ENCODE measurements at places on chromosomes 7 and 10.

DNA sequence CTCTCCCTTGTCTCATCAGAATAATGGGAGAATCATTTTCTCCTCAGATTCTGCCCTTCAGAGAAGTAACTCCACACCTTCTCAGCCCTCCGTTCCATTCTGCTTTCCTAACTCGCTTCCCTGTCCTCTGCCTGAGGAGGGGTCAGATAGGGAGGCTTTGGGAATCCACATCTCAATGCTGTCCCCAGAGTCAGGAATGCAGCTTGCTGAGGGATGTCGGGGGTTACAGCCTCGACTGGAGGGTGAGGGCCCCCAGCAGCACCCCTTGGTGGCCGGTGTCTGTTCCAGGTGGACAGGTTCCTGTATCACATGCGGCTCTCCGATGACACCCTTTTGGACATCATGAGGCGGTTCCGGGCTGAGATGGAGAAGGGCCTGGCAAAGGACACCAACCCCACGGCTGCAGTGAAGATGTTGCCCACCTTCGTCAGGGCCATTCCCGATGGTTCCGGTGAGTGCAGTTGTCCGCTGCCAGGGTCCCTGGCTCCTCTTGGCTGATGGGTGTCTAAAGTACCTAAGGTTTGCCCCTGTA, 6.9 kb downstream of the HKDC1 start:
- DNase-seq: no peak

- peak; percentile 23 for DNase-seq
These were observed 15.8 kb downstream of the MACC1 start for GRCh38 chr7:20201380-20201779.

GRCh38 chr7:117017702-117018266, 64.5 kb downstream of the ST7 start:
- no peak for DNase-seq

DNA sequence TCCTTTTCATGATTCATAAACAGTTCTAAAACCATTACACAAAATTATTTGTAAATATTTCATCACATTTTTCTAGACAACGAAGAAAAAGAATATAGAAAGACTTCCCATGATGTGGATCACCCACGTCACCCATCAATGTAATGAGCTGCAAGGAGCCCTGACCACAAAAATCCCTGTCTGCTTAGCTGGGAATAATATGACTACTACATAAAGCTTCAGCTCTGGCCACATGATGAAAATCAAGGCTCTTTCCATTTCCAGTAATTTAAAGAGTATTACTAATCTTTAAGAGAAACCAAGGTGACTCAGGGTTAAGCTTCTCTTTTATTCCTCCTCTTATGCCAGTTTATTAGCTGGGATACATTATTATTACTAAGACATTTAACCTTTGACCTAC, 180.8 kb upstream of the CACNA2D1 start:
- no peak for DNase-seq

- DNase-seq: no peak
These were observed 56.6 kb upstream of the LAMB1 start for GRCh38 chr7:108059526-108059925.

- no peak for DNase-seq
These were observed 331.7 kb downstream of the XPNPEP1 start for GRCh38 chr10:109591601-109592000.

DNA sequence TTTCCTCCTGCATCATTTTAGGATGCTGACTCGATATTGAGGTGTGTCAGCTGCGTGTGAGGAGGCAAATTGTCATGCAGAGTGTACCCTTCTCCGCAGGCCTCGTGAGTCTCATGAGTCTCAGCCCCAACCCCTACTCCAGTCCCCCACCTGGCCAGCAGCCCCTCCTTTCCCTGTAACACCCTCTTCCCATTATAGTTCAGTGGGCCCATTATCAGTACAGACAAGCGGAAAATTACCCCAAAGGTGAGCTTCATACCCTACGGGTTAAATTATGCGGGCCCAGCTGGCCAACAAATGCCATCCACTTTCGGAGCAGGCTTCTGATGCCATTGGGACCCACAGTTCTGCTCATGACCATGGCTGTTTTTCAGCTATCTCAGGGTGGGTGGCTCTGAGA, 25.2 kb downstream of the SFTPD start:
- no peak for DNase-seq

DNA sequence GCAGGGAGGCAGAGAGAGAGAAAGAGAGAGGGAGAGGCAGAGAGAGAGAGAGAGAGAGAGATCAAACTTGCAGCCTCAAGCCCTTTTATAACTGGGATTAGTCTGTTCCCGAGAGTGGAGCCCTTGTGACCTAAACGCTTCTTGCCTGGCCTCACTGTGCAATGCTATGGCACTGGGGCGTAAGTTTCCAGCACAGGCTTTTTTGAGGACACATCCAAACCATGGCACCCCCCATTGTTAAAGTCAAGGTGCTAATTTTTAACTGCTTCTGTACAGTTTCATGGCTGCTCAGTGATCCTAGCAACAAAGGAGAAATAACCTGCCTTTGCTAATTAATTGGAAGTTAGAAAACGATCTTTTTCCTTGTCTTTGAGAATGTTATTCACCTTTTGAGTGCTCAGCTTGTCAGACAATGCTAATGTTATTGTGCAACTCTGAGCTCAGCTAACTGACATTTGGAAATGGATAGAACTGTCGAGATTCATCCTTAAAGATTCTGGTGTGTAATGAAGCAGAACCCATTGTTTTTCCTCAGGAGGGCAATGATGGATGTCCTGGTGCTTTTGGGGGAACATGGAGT, 268.4 kb downstream of the GLRX3 start:
- no peak for DNase-seq

DNA sequence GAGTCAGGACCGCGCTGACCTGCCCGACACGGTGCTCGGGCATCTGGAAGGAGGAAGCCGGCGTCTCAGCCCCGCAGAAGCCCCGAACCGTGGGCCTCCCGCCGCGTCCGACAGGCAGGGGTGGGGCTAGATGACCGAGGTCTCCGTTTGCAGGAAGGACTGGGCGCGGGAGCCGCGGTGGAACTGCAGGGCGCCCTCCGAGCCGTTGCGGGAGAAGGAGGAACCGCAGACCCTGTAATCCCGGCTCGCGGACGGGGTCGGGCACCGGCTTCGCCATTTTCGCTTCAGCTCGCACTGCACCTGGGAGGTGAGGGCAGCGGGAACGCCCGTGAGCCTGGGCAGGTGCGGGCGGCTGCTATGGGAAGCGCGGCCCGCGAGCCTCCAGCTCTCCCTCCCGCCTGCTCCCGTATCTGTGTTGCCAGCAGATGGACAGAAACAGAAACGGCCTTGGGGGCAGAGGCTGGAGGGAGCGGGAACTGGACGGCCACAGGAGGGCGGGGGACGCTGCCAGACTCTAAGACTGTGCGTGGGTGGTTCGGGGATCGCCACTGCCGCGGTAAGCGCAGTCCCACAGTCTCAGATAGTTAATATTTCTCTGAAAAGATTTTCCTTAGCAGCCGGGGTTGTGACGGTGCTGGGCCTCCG, 114.1 kb downstream of the VIPR2 start:
- DNase-seq: peak; percentile 75

- no peak for DNase-seq
These were observed 405.1 kb downstream of the CALN1 start for GRCh38 chr7:72007018-72007417.

GRCh38 chr10:20898866-20899535, 1.9 kb upstream of the NEBL start:
- DNase-seq: no peak

GRCh38 chr7:106372126-106372525, 87.3 kb upstream of the NAMPT start:
- DNase-seq: no peak

GRCh38 chr10:17203416-17203815, 1.9 kb upstream of the TRDMT1 start:
- DNase-seq: no peak

- DNase-seq: no peak
These were observed 31.3 kb downstream of the CTBP2 start for GRCh38 chr10:125129076-125129458.

GRCh38 chr10:11685787-11686218, 56.4 kb upstream of the ECHDC3 start:
- DNase-seq: peak; percentile 47

GRCh38 chr7:143901332-143901667, 676 bp downstream of the TCAF1 start:
- no peak for DNase-seq

GRCh38 chr7:34747867-34748727, 90.1 kb downstream of the NPSR1 start:
- no peak for DNase-seq

GRCh38 chr7:30169579-30169978, 34.8 kb downstream of the MTURN start:
- DNase-seq: no peak

- no peak for DNase-seq
These were observed 13.1 kb downstream of the PHKG1 start for GRCh38 chr7:56079450-56080185.

DNA sequence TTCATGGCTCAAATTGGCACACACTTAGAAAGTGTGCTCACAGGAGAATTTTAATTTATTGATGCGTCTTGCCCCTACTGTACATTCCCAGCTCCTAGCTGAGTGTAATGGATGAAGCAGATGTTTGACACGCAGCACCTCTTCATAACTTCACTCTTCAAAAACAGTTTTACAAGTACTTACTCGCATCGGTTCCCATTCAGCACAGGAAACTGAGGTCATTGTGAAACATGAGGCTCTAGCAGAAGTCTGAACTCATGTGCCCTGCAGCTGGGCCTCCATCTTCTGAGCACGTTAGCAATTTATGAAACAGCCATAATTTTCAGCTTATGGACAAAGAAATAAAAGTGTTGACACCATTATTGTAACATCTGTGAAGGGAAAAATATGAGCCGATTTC, 558.9 kb upstream of the MGMT start:
- peak; percentile 19 for DNase-seq

- no peak for DNase-seq
These were observed 58.4 kb upstream of the FZD8 start for GRCh38 chr10:35700487-35700882.

GRCh38 chr7:45968312-45968711, 47.2 kb upstream of the IGFBP3 start:
- DNase-seq: no peak

DNA sequence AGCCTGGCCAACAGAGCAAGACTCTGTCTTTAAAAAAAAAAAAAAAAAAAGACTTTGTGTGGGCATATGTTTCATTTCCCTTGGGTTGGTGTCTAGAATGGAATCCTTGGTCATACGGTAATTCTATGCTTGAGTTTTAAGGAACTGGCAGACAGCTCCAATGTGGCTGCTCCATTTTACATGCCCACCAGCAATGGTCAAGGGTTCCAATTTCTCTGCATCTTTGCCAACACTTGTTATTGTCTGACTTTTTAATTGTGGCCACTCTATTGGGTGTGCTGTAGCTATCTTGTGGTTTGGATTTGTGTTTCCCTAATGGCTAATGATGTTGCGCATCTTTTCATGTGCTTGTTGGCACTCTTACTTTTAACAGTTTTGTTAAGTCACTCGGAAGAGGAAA, 57.6 kb downstream of the BRI3 start:
- DNase-seq: no peak

DNA sequence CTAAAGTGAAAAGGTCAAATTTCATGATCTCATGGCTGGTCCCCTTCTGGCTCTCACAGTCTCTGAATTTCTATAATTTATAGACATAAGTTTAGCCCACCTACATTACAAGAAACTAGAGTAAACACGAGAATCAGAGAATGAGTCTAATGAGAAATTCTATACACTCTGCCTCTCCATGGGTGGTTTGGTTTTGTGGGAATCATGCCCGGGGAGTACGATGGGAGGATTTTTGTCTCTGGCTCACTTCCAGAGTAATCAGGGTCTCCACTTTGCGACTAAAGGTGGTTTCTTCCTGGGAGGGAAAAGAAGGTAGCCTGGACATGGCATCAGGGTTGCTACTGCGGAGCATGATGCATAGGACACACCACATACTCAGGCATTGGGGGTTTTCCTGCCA, 69.7 kb downstream of the MRC1 start:
- DNase-seq: no peak

- DNase-seq: no peak
These were observed 83.2 kb downstream of the MLLT10 start for GRCh38 chr10:21617267-21617666.

DNA sequence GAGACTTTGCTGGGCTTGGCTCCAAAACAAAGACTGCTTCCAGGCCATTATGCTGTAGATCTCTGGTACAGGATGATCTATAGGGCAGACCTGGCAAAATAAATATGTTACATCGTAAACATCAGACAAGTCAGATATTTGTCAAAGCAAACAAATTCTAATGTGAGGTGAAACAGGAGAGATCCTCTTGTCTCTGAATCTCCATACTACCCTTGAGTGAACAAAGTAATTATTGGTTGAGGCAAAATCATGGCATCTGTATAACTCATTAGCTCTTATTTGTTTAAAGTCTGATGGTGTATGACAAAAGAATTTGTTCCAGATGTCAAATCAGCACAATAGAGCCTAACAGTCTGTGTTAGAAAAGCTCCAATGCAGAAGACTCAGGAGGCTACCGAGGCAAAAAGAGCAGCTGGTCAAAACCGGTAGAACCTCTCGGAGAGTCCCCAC, 1291.5 kb downstream of the TYW1 start:
- DNase-seq: no peak

GRCh38 chr7:151035026-151035717, 6.9 kb downstream of the ABCB8 start:
- no peak for DNase-seq

GRCh38 chr10:4265964-4266363, 481.0 kb upstream of the KLF6 start:
- DNase-seq: no peak

DNA sequence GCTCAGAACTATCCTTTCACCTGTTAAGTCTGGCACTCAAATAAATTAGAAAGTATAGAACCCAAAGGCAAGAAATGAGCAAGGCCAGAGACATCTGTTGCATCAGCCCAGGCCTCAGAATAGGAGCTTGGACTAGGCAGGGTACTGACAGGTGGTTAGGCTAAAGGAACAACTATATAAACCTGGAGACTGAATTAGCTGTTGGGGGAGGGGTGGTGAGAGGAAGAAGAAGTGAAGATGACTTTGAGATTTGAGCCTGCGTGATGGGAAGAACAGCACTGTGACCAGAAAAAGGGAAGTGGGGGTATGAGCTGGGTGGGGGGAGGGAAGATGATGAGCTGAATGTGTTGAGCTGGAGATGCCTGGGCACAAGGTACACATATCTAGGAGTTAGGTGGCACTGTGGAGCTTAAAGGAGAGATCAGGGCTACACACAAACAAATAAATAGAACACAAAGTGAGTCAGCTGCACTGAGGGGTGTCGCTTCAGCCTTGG, 244.7 kb downstream of the PTEN start:
- DNase-seq: no peak

DNA sequence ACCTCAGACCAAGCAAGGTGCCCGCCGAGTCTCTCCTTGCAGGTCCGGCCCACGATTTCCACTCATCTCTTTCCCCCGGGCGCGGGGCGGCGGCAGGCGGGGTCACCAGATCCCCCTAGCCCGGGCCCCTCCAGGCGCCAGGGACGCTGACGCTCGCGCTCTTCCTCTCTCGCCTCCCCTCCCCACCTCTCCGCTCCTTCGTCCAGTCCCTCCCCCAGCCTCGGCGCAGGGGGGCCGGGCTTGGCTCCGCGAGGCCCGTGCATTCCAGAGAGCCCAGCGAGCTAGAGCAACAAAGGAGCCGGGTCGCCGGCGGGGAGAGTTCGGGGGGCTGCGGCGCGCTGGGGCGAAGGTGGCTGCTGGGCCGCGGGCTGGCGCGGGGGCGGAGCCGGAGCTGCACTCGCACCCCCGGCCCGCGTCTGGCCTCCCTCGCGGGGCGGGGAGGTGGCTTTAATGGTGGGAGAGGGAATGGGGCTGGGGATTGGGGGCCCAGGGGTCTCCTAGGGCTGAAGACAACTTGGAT, at the start of gene SMO:
Gene SMO (plus strand): TSS at position 262 of the 520 bp plus-strand sequence. CDS start 519 bp downstream, outside the sequence.
- DNase-seq: peak; percentile 79

- DNase-seq: no peak
These were observed 45.9 kb upstream of the BET1 start for GRCh38 chr7:94050046-94050445.
